ENCODE measurements at places on chromosomes 4 and X. TPM values are rescaled to one million over a fixed set of nuclear protein-coding genes. Genes with fewer than 3 reads are reported as not detected.

GRCh38 chr4:25756503-25756902, 100.9 kb downstream of the SLC34A2 start:
- no peak for DNase-seq

DNA sequence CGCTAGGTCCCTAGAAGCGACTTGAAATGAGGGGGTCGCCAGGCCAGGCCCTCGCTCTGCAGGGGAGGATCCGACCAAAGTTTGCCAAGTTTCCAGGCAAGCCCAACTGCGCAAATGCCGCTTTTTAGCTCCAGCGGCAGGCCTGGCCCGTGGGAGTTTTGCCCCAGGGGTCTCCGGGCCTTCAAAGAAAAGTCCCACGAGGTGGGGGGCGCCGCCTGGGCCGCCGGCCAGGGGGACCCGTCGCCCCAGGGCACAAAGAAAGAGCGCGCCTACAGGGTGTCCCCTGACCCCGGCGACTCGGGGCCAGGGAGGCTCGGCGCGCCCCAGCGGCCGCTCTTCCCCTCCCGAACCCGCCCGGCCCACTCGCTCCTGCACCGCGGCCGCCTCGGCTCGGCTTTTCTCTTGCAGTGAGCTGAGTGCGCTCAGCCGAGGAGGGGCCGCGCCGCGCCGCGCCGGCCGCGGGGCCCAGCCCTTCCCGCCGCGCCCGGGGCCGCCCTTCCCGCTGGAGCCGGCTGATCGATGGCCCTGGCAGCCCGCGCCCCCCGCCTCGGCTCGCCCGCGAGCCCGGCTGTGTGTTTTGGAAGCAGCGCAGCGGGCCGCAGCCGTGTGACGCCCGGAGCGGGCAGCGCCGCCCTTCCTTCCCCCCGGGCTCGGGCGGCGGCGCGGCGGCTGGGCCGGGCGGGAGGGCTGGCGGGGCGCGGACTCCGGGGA, 754 bp upstream of the KLF3 start:
- no peak for DNase-seq

DNA sequence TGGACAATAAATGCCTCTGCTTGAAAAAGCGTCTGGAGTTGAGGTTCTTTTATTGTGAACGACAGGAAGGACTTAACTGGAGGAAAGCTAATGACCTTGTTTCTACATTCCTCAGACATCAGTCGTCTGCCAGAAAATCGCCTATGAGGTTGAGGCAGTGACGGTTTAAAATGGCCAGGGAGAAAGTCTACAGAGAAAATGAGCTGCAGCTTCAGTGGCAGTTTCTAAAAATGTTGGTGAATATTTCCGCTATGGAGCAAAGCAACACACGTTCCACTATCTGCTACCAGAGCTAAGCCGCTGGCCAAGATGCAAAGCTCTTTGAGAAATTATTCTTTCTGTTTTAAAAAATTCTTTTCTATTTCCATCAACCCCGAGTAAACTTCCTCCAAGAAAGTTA, 116.9 kb upstream of the GALNT7 start:
- DNase-seq = no peak

GRCh38 chrX:11185861-11186260, 74.7 kb downstream of the HCCS start:
- no peak for DNase-seq

DNA sequence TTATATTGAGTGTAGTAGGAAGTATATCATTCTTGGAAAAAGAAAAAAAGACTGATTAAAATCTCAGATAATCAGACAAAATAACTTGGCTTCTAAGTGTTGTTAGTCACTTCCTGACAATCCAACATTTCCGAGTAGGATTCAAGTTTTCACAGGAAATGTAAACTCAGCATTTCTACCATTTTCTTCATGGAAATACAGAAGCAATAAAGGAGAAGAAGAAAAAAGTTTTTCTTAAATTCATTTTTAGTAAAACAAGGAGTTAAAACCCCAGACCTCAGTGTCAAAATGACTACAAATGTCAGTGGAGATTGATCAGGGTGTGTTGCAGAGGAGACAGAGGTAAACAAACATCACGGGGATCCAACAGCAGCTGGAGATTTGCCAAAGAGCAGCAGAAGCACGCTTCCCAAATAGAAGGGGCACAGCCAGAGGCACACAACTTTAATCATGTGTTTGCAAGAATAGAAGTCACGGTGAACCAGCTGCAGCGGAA, 129.3 kb upstream of the FAM9B start:
- no peak for DNase-seq

- DNase-seq = no peak
Measured at GRCh38 chr4:3241898-3242524, 6.9 kb upstream of the MSANTD1 start.

GRCh38 chr4:153115322-153116290, 88.6 kb upstream of the TRIM2 start:
- no peak for DNase-seq

Gene DCLK2
- total RNA-seq = 0.37 TPM

Gene CCNA2
- total RNA-seq = 95.1 TPM

Gene SFRP2
- total RNA-seq = 342 TPM

Gene TMEM128
- total RNA-seq = 15.9 TPM

Gene REPS2
- 4.3 TPM for total RNA-seq

Gene TRIM61
- 5.0 TPM for total RNA-seq
